ENCODE measurements at places on chromosomes 5 and 9.

- no peak for DNase-seq
These were observed 4.1 kb downstream of the CCDC127 start for GRCh38 chr5:213803-214395.

- no peak for DNase-seq
These were observed 25.5 kb downstream of the KCNMB1 start for GRCh38 chr5:170363671-170364070.

DNA sequence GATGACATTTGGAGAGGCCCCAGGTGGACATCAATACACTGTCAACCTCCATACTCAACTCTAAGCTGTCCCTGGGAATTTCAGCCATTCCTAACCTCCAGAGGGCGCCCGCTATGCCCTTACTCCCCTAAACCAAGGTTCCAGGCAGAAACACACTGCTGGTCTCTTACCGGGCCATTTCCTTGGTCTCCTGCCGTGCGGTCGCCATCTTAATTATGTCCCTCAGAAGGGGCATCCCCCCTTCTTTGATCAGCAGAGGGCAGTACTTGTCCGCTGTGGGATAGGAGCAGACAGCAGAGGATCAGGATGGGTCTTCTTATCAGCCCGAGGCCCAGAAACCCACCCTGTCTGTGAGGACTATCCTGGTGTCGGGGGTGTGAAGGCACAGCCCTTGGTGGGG lies 9.3 kb upstream of the ZDHHC12 start:
- peak; percentile 23 for DNase-seq

DNA sequence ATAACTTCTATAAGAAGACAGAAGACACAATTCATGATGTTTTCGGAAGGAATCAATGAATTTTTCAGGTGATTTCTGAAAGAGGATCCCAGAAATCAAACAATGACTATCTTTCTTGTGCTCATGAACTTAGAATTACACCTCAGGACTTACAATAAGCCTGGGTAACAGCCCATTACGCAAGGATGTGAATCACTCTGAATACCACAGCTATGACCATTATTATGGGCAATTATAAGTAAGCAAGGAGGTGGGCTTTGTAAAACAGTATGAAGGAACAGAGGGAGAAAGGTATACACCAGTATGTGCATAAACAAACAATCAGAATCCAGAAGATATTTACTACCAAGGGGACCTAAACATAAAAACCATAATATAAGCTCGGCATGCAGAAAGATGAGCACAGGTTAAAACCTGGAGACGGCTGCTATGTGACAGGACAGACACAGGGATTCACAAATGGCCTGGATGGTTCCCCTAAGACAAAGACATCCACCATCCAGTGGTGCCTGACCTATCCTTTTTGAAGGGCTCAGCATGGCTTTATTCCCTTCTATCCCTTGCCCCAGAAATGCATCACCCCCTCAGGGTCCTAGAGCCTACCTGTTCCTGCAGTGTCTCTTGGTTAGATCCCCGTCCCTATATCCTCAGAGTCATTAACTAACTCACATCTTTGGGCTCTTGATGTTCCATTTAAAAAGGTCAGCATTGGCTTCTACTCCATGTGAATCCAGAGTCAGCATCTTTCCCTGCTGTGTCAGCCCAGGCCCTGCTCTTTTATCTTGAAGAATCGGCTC lies 21.8 kb upstream of the PPP2CA start:
- DNase-seq, result no peak

DNA sequence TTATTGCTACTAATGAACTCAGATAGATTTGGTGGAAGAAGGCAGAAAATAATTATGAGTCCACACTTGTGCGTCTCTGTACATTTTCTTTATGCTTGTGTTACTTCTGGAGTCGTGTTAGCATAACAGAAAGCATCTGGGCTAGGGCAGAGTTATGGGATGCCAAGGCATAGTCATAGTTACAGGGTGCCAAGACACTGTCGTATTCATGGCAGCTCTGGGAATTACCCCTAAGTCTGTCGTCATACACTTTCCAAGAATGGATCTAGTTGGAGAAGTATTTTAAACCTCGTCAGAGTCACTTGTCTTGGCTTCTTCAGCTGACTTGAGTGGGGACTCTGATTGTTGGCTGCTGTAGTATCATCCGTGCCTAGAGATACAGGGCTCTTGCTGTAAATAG lies 27.7 kb downstream of the CAMK4 start:
- DNase-seq, result no peak

- no peak for DNase-seq
These were observed 165.8 kb upstream of the WWC1 start for GRCh38 chr5:168125445-168126199.

DNA sequence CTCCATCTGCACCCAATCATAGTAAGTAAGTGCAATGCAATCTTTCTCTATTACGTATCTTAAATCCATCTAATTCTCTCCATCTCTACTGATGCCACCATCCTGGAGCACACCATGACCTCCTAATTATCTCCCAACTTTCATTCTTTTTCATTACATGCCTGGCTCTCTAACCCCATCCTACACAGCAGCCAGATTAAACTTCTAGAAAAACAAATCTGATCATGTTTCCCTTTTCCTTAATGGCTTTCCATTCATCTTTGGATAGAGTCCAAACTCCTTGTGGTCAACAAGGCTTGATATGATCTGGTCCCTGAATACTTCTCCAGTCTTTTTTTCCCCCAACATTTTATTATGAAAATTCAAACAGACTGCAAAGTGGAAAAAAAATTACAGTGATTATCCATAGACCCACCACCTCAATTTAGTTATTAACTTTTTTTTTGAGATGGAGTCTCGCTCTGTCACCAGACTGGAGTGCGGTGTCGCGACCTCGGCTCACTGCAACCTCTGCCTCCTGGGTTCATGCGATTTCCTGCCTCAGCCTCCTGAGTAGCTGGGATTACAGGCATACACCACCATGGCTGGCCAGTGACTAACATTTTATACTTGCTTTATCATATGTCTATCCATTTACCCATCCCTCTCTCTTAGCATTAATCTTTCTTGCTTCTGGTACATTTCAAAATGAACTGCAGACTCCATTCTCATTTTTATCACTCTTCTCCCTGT lies 5.2 kb downstream of the PPP2R2B start:
- no peak for DNase-seq

- no peak for DNase-seq
These were observed 18.9 kb downstream of the MINAR2 start for GRCh38 chr5:129766798-129767197.

GRCh38 chr5:154764967-154765366 lies 9.8 kb downstream of the LARP1 start:
- no peak for DNase-seq

GRCh38 chr5:77993855-77994318 lies 217.7 kb upstream of the TBCA start:
- no peak for DNase-seq

DNA sequence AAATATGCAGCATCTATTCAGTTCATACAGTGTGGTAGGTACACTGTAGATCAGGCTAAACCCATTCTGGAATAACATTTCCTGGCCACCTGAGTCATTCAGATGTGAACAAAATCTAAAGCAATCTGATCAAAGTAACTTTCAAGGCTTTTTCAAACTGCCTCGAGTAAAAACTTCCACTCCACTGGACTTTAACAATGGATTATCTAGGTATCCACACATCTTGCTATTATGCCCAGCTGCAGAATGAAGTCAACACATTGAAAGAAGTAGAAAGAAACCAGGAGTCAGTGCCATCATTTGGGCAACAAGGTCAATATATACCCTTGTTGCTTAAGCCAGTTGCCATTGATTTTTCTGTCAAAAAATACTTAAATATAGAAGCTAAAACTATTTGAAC lies 1352.6 kb upstream of the NUDT12 start:
- no peak for DNase-seq

DNA sequence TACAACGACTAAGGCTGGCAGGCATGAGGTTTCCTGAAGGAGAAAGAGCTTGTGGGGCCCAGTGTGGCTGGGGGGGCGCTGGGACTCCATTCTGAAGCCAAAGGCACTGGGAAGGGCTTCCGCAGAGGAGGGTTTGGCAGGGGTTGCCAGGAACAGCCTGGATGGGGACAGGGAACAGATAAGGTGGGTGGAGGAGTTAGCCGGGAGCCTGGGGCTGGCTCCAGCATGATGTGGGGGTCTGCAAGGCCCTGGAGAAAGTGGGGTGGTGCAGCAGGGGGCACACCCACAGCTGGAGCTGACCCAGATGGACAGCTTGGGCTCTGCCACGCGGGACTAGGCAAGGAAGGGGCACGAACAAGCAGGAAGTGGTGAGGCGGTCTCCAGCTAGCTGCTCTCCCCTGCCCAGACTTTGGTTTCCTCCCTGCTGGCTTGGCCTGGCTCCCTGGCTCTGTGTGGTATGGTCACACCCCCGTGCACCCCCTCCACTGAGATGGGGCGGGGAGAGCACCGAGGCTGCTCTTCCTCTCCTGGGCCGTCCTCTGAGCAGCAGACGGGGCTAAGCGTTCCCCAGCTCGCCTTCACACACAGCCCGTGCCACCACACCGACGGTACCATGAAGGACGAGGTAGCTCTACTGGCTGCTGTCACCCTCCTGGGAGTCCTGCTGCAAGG lies at the start of gene LTC4S:
TSS of gene LTC4S (plus strand) at position 519 of the 672 bp plus-strand sequence. CDS start at position 614, 95 bp downstream.
- DNase-seq, result peak; percentile 44

GRCh38 chr9:89690334-89690912 lies 85.6 kb downstream of the GADD45G start:
- no peak for DNase-seq

- no peak for DNase-seq
These were observed 98.9 kb upstream of the PHYKPL start for GRCh38 chr5:178331491-178331996.

- no peak for DNase-seq
These were observed 1.8 kb downstream of the OTP start for GRCh38 chr5:77636641-77637169.

DNA sequence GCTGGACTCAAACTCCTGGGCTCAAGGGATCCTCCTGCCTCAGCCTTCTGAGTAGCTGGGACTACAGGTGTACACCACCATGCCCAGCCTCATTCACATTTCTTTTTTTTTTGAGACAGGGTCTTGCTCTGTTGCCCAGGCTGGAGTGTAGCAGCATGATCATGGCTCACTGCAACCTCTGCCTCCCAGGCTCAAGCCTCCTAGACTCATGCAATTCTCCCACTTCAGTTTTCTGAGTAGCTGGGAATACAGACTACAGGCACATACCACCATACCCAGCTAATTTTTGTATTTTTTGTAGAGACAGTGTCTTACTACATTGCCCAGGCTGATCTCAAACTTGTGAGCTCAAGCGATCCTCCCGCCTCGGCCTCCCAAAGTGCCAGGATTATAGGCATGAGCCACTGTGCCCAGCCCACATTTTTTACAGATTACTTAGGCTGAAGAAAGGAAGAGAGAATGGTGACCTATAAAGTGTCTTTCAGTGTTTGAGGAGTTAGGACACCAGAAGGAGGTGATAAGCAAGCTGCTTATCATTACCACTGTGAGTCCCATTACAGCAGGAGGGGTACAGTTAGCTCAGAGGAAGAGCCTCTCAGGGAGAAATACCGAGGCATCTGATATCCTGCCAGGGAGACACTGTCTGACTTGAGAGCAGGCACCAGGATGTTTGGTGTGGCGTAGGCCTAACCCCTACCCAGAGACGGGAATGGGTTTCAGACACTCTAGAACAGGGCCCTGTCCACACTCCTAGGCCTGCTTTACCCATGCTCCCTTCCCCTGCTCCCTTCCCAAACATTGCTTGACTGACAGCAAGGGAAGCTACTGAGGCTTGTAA lies 9.7 kb downstream of the FAXDC2 start:
- DNase-seq, result no peak

DNA sequence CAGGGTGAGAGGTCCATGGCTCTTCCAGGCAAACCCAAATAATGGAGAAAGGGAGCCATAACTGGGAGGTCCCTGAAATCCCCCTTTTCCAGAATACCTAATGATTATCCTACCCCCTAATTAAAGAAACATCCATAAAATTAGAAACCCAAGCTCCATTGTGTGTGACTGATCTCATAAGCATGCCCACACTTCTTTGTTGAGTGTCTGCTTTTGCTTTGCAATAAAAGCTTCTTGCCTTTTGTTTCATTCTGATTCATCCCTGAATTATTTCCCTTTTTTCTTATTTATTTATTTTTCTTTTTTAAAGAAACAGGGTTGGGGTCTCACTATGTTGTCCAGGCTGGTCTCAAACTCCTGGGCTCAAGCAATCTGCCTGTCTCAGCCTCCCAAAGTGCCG lies 33.1 kb downstream of the BTF3 start:
- no peak for DNase-seq

DNA sequence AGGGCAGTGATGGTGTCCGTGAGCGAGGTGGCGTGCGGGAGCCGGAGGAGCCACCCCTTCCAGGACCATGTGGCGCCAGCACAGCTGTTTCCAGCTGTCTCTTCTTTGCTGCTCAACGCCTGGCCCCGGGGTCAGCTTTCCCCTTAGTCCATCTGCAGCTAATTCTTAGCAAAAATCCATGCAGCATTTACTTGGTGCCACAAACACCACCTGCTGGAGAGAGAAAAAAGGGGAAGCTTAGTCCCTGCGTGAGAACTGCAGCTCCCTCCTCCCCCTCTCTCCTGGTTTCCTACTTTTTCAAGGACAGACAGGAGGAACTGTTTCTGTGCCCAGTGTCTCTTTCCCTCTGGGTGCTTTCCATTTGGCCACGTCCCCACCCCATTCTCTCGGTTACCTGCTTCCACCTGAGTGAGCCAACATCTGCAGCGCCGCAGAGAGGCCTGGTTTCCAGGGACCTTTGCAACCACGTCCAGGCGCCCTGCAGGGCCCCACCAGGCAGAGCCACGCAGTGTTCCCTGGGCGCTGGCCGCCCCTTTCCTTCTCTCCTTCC lies 3.4 kb downstream of the SLC6A19 start:
- DNase-seq, result no peak

DNA sequence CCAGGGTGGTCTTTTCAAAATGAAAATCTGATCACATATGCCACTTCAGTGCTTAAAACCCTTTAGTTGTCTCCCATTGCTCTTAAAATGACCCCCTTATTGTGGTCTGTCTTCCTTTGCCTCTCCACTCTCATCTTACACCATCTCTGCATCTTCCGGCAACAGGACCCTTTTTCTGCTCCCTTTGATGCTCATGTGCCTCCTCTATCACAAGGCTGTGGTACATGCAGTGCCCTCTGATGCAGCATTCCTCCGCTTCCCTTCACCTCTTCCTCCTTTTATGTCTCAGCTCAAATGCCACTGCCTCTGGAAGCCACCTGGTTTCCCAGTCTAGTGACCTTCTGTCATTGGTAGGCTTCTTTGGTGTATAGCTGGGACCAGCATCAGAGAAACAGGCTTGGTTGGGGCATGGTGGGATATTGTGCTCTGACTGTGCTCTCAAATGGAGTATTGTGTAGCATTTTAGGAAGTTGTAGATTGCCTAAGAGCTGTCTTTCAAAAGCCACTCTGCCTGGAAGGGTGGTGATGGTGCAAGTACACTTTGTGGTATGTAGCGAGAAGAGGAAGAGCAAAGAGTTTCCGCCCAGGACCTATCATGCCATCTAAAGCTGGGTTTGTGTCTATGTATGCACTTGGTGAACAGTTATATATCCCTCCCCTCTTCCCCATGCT lies 28.1 kb downstream of the ARHGAP26 start:
- peak; percentile 18 for DNase-seq

- no peak for DNase-seq
These were observed 222.7 kb upstream of the ACO1 start for GRCh38 chr9:32161720-32162119.

DNA sequence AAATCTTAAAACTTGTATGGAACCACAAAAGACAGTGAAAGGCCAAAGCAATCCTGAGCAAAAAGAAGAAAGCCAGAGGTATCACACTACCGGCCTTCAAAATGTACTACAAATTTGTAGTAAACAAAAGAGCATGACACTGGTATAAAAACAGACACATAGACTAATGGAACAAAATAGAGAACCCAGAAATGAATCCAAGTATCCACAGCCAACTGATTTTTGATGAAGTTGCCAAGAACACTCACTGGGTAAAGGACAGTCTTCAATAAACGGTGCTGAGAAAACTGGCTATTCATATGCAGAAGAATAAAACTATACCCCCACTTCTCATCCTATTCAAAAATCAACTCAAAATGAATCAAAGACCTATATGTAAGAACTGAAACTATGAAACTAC lies 390.1 kb downstream of the PRELID2 start:
- no peak for DNase-seq

Data from activated naive CD8-positive, alpha-beta T cell treated with anti-CD3 and anti-CD28 coated beads, Interleukin-2, amount 50 U/mL, for 24 hours (primary cell).